Fibroblast of the conjunctiva (primary cell): ENCODE measurements at places on chromosomes 1 and 21.
A peak's percentile ranks its signal among the peaks of the same experiment; 100 is the strongest.

DNA sequence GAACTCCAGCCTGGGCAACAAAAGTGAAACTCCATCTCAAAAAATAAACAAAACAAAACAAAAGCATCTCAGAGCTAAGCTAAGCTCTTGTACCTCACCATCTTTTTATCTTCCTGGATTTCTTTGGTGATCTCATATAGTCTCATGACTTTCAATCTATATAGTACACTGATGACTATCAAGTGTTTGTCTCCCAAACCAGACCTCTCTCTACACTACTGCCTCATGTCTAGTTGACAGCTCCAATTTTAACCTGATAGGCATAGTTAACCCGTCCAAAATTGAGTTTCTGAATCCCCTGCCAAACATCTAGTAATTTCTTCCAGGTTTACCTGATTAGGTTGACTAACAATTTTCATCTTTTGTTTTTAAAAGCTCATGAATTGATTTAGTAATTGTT lies 151.7 kb downstream of the COP1 start:
- no peak for DNase-seq

DNA sequence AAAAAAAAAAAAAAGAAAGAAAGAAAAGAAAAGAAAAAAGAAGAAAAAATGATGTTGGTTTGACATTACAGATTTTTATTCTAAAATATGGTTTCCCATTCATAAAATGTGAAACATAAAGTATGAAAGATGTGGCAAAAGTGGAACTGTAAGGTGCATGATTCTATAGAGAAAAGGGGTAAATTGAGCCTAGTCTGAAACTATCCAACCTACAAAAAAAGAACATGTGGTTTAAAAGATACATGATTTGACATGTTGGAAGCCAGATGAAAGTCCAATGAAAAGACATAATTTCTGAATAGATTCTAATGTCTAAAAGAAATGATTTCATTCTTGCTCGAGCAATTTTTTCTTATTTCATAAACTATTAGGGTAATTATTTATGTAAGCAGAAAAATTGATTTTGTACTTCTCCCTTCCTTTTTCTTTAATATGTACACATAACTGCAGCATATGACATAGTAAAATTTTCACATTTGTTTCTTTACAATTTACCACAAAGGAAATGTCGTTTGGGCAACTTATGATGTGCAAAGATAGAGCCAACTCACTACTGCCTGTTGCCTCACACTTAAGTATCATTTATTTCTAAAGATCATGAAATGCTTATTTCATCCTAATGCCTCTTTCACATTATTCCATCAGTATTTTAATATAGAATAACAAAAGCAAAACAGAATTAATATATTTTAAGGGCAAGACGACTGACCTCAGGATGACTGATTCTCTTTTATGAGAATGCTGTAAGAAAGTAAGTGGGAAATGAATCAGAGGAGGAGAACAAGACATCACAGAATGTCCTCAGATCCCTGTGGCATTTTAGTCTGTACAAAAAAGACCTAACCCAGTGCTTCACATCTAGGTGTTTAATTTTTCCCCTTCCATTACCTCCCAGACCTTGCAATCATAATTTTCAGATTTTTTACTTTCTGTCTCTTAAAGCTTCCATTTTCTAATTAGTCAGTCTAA lies 165.8 kb upstream of the HMCN1 start:
- DNase-seq, result no peak

- peak; percentile 87 for DNase-seq
Measured at GRCh38 chr1:221697923-221698425, 43.9 kb downstream of the DUSP10 start.

DNA sequence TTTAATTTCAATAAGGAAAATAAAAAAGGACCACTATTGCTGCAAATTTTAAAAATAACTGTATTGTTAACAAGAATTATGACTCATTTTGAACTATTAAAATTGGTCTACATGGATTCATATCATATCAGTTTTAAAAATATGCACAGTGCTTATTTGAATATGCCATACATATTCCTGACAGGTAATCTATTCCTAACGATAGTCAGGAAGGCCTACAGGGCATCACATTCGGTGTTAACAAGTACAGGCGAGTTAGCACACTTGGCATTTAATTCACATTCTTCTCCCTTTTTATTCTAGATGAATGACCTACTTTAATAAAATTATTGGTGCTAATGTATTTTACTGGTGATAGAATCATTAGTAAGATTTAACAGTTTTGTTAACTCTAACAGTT lies 174.6 kb downstream of the USH2A start:
- DNase-seq, result no peak

DNA sequence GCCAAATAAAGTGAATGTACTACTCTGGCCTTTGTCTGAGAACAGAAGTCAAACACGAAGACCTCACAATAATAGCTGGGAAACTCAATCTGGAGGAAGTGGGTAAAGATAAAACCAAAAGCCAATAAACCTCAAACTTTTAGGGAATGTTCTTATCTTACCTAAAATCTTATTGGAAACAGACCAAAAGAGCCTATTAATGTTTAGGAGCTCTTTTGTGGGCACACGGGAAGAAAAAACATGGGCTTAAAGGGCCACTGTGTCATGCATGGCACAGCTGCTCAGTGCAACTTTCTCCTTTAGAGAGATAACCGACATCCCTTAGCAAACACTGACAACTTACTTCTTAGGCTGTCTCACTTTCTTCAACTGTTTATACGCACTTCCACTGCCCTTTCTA lies 16.1 kb downstream of the EIF2B3 start:
- no peak for DNase-seq

- peak; percentile 65 for DNase-seq
Measured at GRCh38 chr1:61588736-61589672, 135.9 kb downstream of the TM2D1 start.

DNA sequence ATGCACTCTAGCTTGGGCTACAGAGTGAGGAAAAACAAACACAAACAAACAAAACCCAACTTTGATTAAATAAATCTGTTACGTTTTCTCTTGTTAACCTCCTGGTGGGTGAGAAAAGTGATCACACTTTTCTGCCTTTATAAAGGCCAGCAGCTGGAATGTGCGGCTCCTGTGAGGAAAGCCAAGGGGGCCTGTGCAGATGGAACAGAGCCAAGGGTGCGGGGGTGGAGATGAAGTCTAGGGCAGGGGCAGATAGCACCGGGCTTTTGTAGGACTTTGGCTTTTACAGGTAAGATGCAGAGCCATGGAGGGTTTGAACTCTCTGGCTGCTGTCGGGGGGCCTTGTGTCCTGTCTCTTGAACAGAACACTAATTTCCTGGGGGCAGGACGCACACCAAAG lies 40.7 kb upstream of the GPR37L1 start:
- DNase-seq, result no peak

DNA sequence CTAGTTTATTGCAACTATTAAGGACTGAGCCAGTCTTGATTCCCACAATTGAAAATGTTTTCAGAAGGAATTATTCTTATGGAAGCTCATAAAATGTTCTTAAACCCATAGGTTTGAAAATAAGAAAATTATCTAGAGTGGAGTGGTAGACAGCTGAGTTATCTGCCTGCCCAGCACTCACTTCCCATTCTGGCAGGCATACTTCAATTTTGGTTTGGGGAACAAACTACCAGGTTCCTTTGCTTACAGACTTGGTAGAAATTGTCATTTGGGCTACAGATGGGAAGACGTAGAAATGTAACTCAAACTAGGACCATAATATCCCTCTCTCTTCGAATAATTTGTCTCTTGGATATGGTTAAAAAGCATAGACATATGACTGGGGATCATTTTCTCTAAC lies 18.4 kb downstream of the JUN start:
- no peak for DNase-seq

DNA sequence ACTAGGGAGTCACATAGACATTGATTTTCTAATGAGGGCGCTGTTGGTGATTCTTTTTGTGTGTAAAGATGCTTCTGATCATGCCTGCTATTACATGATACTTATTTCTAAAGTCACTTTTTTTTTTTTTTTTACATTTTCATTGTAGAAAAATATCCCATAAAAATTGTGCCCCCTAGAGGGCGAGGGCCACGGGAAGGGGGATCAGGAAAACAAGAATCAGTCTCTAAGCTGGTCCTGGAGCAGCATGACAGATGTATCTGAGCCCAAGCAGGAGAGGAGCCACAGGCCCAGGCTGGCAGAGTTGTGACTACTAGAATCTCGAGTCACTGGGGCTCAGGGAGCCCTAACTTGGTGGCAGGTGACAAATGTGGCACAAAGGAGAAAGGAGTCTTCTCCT lies 28.1 kb downstream of the ZSCAN20 start:
- DNase-seq, result no peak

DNA sequence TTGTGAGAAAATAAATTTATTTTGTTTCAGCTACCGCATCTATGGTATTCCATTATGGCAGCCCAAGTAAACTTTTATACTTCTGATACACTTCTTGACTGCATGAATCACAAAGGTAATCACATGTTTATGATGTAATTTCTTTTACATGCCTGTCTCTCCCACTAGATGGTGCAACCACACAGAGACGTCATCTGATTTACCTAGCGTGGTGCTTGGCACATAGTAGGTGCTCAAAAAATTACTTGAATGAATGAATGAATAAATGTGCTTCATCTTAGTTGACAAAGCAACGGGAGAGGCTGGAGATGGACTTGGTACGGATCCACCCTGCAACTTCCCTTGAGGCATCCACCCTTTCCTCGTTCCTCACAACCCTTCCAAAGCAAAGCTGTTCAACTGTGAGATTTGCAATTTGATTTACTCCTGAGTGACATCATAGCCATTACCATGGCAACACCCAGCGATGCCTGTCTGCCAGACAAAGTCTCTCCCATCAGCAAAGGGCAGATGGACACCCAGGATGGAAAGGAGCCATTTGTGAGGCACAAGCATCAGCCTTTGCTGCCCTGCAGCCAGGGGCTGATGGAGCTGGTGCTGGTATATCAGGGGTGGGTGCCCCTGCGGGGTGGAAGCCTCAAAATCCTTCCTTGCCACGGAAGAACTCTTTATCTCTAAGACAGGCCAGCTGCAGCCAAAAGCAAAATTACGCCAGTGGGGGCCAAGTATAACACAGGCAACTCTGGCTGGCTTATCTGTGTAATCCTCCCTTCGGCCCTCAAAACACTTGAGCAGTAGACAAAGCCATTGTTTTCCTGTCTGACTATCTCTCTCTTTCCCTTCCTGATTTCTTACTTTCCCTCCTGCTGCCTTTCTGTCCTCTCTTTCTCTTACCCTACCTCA lies 18.9 kb upstream of the VWA5B1 start:
- DNase-seq, result no peak

DNA sequence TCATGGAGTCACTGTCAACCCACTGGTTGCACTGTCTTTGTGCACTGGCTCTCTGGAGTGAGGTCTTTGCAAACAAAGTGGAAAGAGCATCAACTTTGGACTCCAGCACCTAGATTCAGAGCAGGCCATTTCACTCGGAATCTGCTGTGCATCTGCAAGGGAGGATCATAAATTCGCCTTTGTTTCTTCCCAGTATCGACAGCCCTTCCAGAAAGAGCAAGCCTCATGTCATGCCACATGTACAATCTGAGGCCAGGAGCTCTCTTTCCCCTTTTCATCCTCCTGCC lies 853 bp upstream of the PCSK9 start:
- no peak for DNase-seq

GRCh38 chr1:93288558-93288957 lies 57.1 kb upstream of the DR1 start:
- no peak for DNase-seq

DNA sequence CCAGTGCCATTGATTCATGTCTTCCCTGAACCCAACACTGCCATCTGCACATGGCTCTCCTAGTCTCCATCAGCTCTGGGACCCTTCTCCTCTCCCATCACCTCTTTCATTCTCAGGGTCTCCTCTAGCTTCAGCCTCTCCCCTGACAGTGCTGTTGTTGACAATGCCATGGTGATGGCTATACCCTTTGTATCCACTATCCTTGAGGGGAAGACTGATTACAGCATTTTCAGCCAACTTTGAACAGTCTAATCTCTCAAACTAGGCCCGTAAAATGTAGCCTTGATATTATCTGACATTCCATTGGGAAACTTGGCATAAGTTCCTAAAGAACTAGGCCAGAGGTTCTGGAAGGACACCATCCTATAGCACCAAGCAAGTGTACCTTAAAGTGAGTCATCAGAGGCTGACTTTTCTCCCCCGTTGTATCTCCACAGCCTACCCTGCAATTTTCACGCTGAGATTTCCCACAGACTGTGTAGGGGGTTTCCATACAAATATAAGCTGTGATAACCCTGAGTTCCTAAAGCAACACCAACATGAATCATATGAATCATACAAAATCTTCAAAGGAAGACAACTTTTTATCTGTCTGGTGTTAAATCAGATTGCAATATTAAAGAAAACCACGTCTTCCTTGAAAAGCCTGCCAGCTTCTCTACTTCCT lies 5.8 kb downstream of the HAO2 start:
- DNase-seq, result no peak

GRCh38 chr1:28286111-28286510 lies 26.8 kb downstream of the SESN2 start:
- no peak for DNase-seq

DNA sequence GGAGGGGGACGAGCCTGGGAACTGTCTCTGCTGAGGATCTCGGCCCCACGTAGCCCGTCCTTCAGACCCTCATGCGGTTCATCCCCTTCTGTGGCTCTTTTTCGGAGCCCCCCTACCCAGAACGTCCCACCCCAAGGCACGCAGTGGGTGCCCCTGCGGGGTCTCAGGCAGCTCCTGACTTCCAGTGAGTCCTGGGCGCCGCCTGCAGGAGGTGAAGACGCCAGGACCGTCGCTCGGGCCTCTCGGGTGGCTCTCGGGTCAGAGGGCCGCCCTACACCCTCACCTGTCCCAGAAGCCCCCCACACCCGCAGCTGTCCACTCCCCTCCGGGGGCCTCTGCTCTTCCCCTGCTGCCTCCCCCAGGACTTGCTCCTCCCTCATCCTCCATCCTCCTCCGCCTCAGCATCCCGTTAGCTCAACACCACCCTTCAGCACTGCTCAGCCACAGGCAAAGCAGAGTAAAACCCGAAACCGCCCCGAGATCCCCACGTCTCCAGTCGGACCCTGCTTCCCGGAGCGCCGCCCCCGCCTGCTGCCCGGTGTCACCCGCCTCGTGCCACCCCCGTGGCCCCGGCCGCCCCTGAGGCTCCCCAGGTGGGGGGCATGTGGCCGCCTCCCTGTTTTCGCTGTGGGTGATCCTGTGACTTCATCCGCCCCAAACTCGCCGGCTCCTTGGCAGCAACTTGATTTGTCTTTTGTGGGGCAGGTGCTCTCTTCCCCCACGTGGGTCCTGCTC lies 13.3 kb upstream of the POFUT2 start:
- DNase-seq, result no peak

DNA sequence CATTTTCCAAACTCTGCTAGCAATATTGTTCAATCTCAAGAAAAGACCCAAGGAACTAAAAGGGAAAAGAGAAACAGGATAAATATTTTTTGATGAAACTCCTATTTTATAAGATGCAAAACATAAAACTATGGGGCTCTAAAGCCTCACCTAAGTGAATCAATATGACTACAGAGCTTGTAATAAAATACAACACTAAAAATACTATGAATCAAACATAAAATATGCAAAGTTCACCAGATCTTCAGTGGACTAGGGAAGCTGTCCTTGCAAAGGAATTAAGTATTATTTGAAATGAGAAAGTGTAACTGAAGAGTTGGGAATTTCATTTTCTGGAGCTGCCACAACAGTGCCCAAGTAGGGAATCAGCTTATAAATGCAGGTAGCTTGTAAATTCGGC lies 124.5 kb downstream of the CRB1 start:
- no peak for DNase-seq
